ENCODE measurements at places on chromosomes 12 and 14.
A peak's percentile ranks its signal among the peaks of the same experiment; 100 is the strongest.

DNA sequence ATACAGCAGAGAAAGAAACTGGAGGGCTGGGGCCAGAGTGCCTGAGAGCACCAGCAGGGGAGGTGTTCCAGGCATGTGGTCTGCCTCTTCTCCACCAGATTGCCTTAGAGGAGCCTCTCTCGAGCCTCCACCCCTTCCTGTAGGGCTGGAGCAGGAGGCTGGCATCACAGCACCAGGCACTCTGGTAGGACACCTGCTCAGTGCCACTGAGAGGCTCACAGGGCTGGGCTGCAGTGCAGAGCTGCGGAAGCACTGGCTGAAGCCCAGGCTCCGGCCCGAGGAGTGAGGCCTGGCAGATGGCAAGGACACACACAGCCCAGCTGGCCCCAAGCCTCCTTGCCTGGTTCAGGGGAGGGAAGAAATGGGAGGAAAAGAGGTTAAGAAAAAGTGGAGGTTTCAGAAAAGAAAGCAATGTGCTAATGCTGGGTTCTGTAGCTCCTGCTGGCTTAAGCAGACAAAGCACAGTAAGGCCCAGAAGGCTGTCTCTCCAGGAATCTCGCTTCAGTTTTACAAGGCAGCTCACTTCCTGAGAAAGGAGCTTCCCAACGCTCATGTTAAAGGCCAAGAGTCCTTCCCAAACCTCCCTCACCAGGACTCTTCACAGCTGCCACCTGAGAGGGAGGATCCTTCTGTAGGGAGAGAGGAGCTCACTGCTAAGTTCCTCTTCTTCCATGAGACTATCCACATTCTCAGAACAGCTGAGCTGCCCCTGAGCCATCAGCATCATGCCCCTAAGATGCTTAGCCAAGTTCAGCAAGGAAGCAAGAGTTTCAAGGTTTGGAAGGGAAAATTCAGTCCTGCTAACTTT lies 23.8 kb downstream of the SPTB start:
- no peak for DNase-seq

- DNase-seq = peak; percentile 29
These were observed 82.2 kb upstream of the GPR68 start for GRCh38 chr14:91326514-91327249.

DNA sequence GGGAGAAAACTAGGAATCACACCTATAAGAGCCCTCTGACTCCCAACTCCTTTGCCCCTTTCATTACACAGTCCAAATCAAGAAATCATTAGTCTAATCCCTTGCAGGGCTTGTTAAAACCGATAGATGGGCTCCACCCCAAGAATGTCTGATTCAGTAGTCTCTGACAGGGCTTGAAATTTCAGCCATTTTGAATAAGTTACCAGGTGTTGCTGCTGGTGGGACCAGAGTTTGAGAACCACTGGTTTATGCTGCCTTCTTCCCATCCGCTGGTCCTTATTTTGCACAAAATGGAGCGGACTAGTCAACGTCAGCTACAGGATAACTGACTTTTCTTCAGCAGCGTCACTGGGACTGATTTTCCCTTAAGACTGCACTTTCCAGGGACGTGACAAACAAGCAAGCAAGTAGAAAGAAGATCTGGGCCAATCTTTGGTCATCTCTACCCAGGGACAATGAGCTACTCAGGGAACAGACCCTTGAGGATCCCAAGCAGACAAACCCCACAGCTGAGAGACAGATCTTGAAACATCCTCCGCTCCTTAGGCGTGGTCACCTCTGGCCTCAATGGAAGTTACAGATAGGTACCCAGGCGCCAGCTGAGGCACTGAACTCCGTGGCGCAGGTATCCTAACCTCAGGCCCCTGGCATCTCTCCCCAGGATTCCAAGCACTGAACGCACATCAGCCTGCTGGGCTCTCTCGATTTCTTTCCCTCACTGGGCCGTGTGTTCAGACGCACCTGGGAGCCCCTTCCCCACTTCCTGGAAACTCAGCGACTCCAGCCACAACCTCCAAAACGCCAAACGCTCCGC lies 900 bp downstream of the KCTD10 start:
- no peak for DNase-seq

GRCh38 chr12:77575376-77575919 lies 255.2 kb upstream of the NAV3 start:
- no peak for DNase-seq

DNA sequence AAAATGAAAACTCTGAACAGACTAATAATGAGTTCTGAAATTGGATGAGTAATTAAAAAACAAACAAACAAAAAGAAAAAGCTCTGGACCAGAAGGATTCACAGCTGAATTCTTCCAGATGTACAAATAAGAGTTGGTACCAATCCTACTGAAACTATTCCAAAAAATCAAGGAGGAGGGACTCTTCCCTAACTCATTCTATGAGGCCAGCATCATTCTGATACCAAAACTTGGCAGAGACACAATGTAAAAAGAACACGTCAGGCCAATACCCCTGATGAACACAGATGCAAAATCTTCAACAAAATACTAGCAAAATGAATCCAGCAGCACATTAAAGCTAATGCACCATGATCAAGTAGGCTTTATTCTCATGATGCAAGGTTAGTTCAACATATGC lies 183.9 kb upstream of the CNOT2 start:
- no peak for DNase-seq

GRCh38 chr14:24913746-24914145 lies 136.2 kb downstream of the STXBP6 start:
- DNase-seq = no peak

GRCh38 chr14:72433511-72433910 lies 460.4 kb downstream of the DPF3 start:
- DNase-seq = no peak

DNA sequence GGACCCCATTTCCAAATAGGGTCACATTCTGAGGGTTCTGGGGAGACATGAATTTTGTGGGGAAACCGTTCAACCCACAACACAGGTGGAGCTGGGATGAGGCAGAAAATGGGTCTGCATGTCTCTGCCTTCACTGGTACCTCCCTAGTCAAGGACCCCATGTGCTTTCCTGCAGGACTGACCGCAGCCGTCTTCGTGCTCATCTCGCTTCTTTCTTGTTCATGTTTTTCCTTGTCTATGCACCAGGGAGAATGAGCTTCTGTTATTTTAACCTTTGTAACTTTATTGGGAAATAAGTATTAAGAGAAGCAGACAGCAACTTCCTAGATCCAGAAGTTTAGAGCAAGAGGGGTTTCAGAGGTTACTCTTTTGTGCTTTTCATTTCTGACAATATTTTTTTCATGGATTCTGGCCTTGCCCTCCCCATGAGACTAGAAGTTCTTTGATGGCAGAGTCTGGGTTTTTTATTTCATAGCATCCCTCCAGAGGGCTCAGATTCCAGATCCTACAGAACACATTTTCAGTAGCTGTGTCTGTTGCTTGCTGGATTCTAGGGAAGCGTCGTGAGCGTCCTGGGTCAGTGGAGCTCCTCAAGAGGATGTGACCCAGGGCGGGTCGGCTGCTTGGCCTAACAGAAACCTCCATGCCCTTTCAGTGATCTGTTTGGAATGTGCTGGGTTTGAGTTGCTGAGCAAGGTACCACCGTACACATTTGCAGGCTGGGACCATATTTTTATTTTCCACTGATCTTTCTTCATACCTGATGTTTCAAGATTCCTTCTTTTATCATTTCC lies 104.2 kb downstream of the ADGRD1 start:
- no peak for DNase-seq

DNA sequence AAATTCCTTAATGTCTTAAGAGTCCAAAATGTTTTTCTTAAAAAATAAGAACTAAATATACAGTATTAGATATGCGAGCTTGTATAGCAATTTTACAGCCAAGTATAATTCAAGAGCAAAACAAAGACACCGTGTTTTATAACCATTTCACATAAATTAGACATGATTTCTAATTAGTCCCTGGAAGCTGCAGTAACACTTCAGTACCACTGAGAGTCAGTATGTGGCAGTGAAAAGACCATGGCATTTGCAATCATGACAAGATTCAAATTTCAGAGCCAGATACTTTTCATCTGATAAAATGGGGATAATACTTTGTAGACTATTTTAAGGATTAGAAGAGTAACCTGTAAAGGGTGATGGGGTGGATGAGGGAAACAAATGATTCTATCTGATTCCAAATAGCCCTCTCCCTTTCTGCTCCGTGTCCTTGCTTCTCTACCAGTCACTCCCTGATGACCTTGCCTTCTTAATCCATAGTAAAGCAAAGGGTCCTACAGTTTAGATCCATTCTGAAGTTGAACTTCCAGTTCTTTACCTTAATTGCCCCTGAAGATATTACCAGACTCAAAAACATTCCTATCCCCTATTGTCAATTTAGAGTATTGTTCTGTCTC lies 145.4 kb upstream of the ABCD2 start:
- DNase-seq = peak; percentile 36

GRCh38 chr12:90023207-90023900 lies 314.7 kb upstream of the ATP2B1 start:
- DNase-seq = no peak

- no peak for DNase-seq
These were observed 501 bp upstream of the HSP90B1 start for GRCh38 chr12:103929784-103930033.

- DNase-seq = no peak
These were observed 9.7 kb downstream of the MLH3 start for GRCh38 chr14:75041613-75042012.

- DNase-seq = no peak
These were observed 170.0 kb downstream of the BCL11B start for GRCh38 chr14:99101855-99102461.

DNA sequence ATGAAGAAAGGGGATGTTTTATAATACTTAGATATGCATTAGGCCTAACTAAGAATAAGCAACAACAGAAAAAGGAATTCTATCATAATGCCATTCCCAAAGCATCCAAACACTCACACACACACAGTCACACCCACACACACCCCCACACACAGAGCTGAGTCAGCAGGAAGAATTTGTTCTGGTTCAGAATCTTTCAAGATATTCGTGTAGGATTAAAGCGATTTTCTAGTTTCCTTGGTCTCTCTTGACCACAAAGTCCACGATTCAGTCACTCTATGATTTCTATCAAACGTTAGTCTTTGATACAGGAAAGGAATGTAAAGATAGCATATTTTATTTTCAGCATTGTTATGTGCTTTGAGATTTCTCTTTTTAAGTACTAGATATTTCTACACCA lies 382.6 kb upstream of the DCN start:
- no peak for DNase-seq

DNA sequence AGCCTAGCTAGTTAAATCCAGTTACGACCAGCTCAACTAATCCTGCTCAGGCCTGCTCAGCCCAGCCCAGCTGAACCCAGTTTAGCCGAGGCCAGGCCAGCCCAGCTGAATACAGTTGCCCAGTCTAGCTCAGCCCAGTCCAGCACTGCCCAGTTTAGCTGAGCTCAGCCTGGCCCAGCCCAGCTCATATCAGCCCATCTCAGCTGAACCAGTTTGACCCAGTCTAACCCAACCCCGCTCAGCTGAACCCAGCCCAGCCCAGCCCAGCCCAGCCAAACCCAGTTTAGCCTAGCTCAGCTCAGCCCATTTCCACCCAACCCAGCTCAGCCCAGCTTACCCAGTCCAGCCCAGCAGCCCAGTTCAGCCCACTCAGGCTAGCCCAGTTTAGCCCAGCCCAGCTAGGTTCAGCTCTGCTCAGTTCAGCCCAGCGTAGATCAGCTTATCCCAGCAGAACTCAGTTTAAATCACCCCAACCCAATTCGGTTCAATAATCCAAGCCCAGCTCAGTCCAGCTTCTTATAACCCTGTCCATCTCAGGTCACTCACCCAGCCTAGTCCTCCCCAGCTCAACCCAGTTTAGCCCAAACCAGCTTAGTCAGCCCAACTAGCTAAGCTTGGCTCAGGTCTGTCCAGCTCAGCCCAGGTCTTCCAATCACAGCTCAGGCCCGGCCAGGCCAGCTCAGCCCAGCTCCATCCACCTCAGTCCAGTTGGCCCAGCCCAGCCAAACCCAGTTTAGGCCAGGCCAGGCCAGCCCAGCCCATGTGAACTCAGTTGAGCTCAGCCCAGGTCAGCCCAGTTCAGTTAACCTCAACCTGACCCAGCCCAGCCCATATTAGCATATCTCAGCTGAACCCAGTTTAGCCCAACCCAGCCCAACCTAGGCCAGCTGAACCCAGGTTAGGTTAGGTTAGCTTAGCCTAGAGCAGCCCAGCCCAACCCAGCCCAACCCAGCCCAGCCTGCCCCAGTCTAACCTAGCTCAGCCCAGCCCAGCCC lies 76.7 kb downstream of the TMEM121 start:
- no peak for DNase-seq

- DNase-seq = no peak
These were observed 3.0 kb upstream of the BLOC1S1 start for GRCh38 chr12:55712700-55713415.

DNA sequence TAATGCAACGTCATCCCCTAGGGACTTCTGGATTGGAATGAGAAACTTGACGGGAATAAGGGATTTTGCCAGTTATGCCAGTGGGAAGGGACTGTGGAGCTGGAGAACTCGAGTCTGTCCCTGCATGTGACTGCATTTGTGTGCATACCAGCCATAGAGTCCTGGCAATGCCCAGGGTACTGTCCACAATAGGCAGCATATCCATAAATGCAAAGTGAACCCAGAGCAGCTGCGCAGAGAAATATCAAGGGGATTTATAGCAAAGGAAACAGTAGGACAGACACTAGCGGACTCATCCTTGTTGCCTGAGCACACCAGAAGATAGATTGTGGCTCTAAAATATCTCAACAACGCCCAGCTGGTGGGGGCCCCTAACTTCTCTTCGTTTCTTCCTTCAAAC lies 247.1 kb upstream of the SRRM4 start:
- DNase-seq = no peak

GRCh38 chr14:86672080-86672479 lies 1142.1 kb downstream of the FLRT2 start:
- DNase-seq = no peak

- DNase-seq = no peak
These were observed 17.9 kb downstream of the SPTLC2 start for GRCh38 chr14:77598366-77599070.

GRCh38 chr12:4274396-4275015 lies 944 bp downstream of the CCND2 start:
- DNase-seq = no peak

GRCh38 chr12:127811988-127812387 lies 455.0 kb upstream of the TMEM132C start:
- DNase-seq = no peak

DNA sequence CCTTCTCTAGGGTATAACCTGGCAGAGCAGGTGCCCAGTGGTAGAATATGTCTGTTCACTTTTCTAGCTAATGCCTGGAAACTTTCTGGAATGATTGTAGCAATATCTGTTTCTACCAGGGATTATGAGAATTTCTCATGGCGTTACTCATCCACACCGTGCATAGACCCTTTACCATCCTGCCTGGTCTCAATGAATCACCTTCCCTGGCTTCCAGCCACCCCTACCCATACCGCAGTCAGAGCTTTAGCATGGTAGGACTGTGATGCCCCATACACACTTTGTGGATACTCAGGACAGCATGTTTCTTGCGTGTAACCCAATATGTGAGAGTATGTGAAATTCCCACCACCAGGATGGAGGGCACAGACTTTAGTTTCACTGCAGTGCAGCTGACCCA lies 45.4 kb downstream of the TUNAR start:
- DNase-seq = no peak

- no peak for DNase-seq
These were observed 174.0 kb downstream of the RASSF9 start for GRCh38 chr12:85662207-85662602.

Measured in kidney capillary endothelial cell (primary cell).